ENCODE measurements at places on chromosomes 5 and 9.

- no peak for DNase-seq
These were observed 97.0 kb upstream of the COL5A1 start for GRCh38 chr9:134544388-134545214.

GRCh38 chr9:14466429-14466818 is 152.5 kb upstream of the NFIB start:
- no peak for DNase-seq

GRCh38 chr5:9547122-9547947 is 1.5 kb upstream of the SEMA5A start:
- DNase-seq, result no peak

GRCh38 chr9:1604942-1605560 is 410.1 kb upstream of the SMARCA2 start:
- no peak for DNase-seq

GRCh38 chr5:178191661-178192060 is 4.5 kb upstream of the GMCL2 start:
- no peak for DNase-seq

- DNase-seq, result no peak
These were observed 55.6 kb upstream of the MELK start for GRCh38 chr9:36517131-36517530.

DNA sequence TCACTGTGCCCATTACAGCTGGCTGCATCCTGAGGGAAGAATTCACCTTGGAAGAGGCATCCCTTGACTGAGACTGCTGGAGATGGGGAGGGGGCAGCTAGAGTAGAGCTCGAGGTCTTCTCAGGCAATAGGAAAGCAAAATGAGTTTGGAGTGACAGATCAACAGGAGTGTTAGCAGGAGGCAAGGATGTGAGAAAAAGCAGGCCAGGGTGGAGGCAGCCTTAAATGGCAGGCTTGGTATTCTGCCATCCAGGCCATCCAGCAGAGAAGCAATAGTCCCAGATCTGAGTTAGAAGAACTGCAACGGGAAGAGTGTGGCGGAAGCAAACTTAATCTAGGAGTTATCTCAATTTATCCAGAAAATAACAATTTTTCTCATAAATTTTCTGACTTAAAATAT is 6.1 kb downstream of the ADAMTS12 start:
- no peak for DNase-seq

DNA sequence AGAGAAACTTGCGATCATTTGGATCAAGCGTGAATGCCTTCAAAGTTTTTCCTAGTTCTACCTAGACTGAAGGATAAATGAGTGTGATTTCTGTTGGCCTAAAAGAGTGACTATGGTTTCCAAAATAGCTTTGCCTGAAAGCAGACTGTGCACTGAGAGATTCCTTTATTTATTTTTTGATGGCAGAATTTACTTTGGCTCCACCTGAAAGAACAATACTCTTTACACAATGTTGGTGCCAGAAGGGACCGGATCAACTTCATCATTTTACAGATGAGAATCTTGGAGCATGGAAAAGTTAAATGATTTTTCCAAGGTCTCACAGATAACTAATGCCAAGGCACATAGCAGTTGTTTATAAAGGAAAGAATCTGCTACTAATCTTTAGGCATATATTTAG is 199.6 kb downstream of the KCTD16 start:
- DNase-seq, result no peak

GRCh38 chr9:137804908-137805630 is 72.5 kb upstream of the CACNA1B start:
- DNase-seq, result no peak

- no peak for DNase-seq
These were observed 88.3 kb upstream of the CTNND2 start for GRCh38 chr5:11992518-11992917.

DNA sequence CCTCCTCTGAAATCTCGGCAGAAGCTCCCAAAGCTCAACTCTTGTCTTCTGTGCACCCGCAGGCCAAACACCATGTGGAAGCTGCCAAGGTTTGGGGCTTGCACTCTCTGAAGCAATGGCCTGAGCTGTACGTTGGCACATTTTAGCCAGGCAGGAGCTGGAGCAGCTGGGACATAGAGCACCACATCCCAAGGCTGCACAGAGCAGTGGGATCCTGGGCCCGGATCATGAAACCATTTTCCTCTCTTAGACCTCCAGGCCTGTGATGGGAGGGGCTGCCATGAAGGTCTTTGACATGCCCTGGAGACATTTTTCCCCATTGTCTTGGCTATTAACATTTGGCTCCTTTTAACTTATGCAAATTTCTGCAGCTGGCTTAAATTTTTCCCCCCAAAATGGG is 567.1 kb upstream of the ZNF608 start:
- no peak for DNase-seq

DNA sequence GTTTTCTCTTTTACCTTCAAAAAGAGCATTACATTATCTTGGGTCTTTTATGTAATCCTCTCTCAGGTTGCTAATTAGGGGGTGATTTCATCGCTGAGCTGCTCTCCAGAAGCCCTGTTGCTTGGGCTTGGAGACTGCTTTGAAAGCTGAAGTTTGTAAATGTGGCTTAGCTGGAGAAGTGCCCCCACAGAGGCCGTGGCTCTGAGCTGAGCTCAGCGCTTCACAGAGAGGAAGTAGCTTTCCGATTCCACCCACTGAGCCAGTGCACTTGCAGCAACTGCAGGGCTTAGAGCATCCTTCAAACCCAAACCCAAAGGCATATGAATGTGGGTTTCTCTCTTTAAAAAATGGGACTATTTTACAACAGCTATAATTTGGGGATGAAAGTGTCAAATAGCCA is 13.7 kb upstream of the NXNL2 start:
- DNase-seq, result no peak

DNA sequence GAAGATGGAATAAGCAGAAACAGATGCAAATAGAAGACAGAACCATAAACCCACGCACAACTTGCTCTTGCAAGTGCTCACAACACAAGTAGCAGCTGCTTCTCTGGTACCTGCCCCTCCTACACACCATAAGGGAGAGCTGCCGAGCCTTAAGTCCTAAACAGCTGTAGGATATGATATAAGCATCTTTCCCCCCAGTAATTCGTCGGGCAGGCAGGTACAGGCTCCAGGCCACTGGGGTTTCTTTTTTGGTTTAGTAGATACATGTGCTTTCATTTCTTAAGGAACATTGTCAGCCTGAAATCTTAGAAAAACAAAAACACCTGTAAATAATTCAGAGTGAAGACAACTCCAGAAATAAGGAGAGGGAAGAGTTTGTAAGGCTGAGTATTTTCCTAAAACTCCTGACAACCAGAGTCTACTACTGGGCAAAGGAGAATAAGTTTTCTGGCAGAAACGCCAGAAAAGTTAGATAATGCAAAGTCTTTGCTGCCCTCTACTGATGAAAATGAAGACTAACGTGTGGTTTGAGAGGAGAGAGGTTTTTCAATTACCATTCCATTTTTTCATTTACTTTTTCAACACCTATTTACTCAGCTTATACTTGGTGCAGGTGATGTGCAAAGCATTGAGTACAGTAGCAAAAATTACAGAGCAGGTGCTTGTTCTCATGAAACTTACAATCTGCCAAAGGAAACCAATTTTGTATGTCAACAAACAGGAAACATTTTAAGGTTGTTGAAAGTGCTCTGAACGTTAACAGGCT is 20.1 kb upstream of the TCERG1 start:
- no peak for DNase-seq

DNA sequence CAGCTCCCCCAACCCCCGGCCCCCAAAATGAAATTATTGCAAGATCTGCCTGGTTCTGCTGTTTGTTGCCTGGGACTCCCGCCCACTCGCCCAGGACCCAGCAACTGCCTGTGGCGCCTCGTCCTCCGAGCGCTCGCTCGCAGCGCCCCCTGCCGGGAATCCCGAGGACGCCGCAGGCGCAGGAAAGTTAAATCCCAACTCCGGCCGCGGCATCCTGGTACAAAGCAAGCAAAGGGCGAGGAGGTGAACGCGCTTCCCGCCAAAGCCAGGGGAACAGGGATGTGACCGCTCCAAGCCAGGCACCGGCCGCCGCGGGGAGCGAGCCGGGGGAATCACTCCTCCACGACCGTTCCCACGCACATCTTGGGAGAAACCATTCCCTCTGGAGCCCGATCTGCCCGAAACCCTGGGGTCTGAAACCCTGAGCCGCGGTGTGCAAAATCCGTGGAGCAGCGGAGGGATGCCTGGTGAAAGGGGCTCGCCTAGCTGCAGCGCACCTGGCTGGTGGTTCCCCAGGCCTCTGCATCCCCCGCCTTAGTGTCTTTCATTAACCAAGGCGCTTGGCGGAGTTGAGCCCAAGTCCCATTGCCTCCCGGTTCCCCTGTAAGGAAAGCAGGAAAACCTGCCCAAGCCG is 1.3 kb downstream of the SEMA5A start:
- DNase-seq, result no peak

DNA sequence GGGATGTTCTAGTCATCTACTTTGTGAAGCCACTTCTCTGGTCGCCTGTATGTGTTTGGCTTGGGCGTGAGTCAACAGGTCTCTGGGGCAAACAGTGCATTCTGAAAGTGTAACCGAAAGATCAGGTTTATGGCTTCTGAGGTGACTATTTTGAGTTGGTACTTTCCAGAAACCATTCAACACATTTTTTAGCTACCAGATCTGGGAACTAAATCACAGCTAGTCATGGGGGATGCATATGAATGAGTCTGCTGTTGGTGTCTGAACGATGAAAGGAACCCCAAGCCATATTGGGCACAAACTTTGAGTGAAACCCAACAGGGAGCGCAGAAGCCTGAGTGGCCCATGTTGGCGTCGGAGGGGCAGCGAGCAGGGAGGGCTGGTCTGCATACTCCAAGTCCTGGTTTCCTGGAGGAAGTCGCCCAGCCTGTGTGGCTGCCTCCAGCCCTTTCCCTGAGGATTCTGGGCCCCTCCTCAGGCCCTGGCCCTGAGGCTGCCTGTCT is 35.3 kb downstream of the UBE2QL1 start:
- DNase-seq, result no peak

- peak; percentile 22 for DNase-seq
These were observed 167.8 kb downstream of the MAN2A1 start for GRCh38 chr5:109857405-109858031.

All from activated CD8-positive, alpha-beta memory T cell treated with anti-CD3 and anti-CD28 coated beads, Interleukin-2, amount 50 U/mL, for 4 hours (primary cell).